Spleen (tissue), 13 donors: ENCODE measurements at places on chromosomes 2 and 18.

DNA sequence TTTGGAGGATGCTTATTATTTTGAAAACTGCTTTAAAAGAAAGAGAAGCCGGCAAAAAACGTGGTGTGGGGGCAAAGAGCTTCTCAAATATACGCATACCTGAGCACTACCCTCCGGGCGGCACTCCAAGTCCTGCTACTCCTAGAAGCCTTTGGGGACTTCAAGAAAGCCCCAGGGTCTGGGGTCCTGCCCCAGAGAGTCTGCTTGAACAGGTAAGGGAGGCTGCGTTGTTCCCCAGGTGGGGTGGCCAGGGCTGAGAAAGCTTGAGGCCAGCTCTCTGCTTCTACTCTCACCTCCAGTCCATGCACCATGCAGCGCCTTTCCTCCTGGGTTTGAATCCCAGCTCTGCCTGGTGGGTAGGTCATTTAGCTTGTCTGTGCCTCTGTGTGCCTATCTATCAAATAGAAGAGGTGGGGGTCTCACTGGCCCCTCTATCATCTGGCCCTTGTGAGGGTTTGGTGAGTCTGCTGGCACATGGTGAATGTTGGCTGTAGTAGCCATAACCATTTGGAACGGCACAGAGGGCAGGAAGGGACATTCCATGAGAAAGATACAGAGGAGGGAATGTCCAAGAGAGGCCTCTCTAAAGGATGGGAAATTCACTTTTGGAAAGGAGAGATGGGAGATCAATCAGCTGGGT lies 19.5 kb downstream of the MALL start:
- H3K27ac ChIP-seq: no peak overlapping the region
- H3K4me3 ChIP-seq: no peak overlapping the region
- H3K4me1 ChIP-seq: peaks cover 13% of the 10 kb centered on the region
- DNase-seq: no peak
- no peaks in the 10 kb centered on the region for H3K36me3 ChIP-seq

- H3K4me3 ChIP-seq: no peak overlapping the region
- no peak for DNase-seq
- H3K27ac ChIP-seq: no peak overlapping the region
Measured at GRCh38 chr2:100350661-100351185, 28.4 kb upstream of the LONRF2 start.

GRCh38 chr2:101230541-101231001 lies 22.1 kb upstream of the CNOT11 start:
- no peaks in the 10 kb centered on the region for H3K36me3 ChIP-seq
- no peaks in the 10 kb centered on the region for H3K27me3 ChIP-seq
- no peaks in the 10 kb centered on the region for H3K4me1 ChIP-seq
- H3K27ac ChIP-seq: no peak overlapping the region
- H3K4me3 ChIP-seq: no peak overlapping the region

GRCh38 chr2:220072669-220073220 lies 445.3 kb downstream of the SLC4A3 start:
- no peaks in the 10 kb centered on the region for H3K4me1 ChIP-seq
- H3K36me3 ChIP-seq: no peaks in the 10 kb centered on the region
- no peaks in the 10 kb centered on the region for H3K27me3 ChIP-seq

- no peaks in the 10 kb centered on the region for H3K27me3 ChIP-seq
- H3K4me3 ChIP-seq: no peak overlapping the region
- H3K4me1 ChIP-seq: peaks cover 16% of the 10 kb centered on the region
- no peak for DNase-seq
Measured at GRCh38 chr2:12001621-12002020, 255.2 kb downstream of the LPIN1 start.

GRCh38 chr18:59426855-59427254 lies 67.8 kb upstream of the LMAN1 start:
- H3K27me3 ChIP-seq: no peaks in the 10 kb centered on the region
- DNase-seq: no peak
- no peaks in the 10 kb centered on the region for H3K36me3 ChIP-seq
- no peak overlapping the region for H3K27ac ChIP-seq
- H3K4me3 ChIP-seq: no peak overlapping the region
- no peaks in the 10 kb centered on the region for H3K4me1 ChIP-seq

GRCh38 chr2:212998626-212999359 lies 152.6 kb downstream of the IKZF2 start:
- no peak for DNase-seq
- H3K4me3 ChIP-seq: no peak overlapping the region
- no peaks in the 10 kb centered on the region for H3K27me3 ChIP-seq
- no peaks in the 10 kb centered on the region for H3K36me3 ChIP-seq

GRCh38 chr2:219297766-219298456 lies 11.3 kb downstream of the PTPRN start:
- peak; percentile 74 for DNase-seq
- no peak overlapping the region for H3K27ac ChIP-seq
- no peaks in the 10 kb centered on the region for H3K36me3 ChIP-seq
- peaks cover 4% of the 10 kb centered on the region for H3K4me1 ChIP-seq

- no peaks in the 10 kb centered on the region for H3K4me1 ChIP-seq
- H3K27me3 ChIP-seq: no peaks in the 10 kb centered on the region
- no peak overlapping the region for H3K27ac ChIP-seq
- no peak overlapping the region for H3K4me3 ChIP-seq
- no peaks in the 10 kb centered on the region for H3K36me3 ChIP-seq
- DNase-seq: no peak
Measured at GRCh38 chr2:217014328-217015105, 154.7 kb upstream of the TNP1 start.

DNA sequence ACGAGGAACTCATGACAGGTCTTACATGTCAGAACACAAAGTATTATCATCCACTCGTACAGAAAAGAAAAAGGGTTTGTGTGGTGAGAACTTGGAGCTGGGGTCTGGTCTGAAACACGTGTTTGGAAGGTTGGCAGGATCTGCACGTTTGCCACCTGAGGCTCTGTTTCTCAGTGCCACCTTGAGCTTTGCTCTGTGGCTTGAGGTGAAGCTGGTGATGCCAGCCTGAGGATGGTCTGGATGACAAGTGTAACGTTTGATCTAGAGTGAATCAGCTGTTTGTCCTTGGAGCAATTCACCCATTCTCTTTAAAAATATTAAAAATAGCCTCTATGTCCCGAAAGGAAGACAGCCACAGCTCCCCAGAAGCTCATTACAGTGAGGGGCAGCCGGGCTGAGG lies 45.4 kb upstream of the KLF11 start:
- no peaks in the 10 kb centered on the region for H3K36me3 ChIP-seq
- H3K4me3 ChIP-seq: no peak overlapping the region
- no peak for DNase-seq

GRCh38 chr2:191866675-191867506 lies 20.0 kb upstream of the CAVIN2 start:
- peak overlapping the region; percentile 66 for H3K27ac ChIP-seq
- H3K27me3 ChIP-seq: no peaks in the 10 kb centered on the region
- DNase-seq: no peak

- no peaks in the 10 kb centered on the region for H3K36me3 ChIP-seq
- DNase-seq: no peak
- no peak overlapping the region for H3K4me3 ChIP-seq
- H3K27me3 ChIP-seq: no peaks in the 10 kb centered on the region
- H3K27ac ChIP-seq: no peak overlapping the region
Measured at GRCh38 chr2:156309917-156310316, 22.6 kb downstream of the NR4A2 start.

DNA sequence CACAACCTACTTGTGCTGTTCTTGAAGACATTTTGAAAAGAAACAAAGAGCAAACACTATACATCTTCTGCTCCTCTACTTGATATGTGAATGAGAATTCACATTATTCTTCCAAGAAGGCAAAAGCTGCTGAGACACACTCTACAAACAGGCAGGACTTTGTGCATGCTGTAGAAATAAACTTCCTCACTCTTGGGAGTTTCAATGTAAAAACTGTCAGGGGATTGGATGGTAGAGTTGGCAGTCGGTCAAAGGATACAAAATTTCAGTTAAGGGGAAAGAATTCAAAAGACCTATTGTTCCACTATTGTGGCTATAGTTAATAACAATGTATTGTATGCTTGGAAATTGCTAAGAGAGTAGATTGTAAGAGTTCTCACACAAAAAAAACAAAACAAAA lies 196.3 kb downstream of the MC4R start:
- H3K27me3 ChIP-seq: no peaks in the 10 kb centered on the region
- H3K4me1 ChIP-seq: no peaks in the 10 kb centered on the region
- H3K27ac ChIP-seq: no peak overlapping the region
- no peaks in the 10 kb centered on the region for H3K36me3 ChIP-seq

DNA sequence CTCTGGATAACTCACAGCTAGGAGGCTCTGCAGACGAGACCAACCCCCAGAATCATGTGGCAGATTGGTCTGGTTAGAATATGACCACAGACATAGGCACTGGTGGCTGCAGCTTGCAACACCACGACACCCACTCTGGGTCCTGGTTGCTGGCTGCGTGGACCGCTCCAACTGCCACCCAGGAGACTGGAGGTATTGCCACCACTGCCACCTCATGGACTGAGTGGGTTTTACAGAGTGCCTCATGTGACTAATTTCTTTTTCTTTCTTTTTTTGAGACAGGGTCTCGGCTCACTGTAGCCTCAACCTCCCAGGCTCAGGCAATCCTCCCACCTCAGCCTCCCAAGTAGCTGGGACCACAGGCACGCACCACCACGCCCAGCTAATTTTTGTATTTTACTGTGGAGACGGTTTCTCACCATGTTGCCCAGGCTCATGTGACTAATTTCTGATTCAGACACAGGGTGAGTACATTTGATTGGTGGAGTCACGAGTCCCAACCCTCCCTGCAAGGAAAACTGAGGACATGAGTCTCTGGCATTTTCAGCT lies 29.9 kb upstream of the NT5DC4 start:
- no peaks in the 10 kb centered on the region for H3K27me3 ChIP-seq
- H3K4me3 ChIP-seq: no peak overlapping the region
- H3K27ac ChIP-seq: peak overlapping the region; percentile 59
- H3K4me1 ChIP-seq: peaks cover 36% of the 10 kb centered on the region

GRCh38 chr18:69216321-69216720 lies 184.4 kb upstream of the DOK6 start:
- DNase-seq: no peak
- no peak overlapping the region for H3K4me3 ChIP-seq
- no peaks in the 10 kb centered on the region for H3K4me1 ChIP-seq
- H3K27me3 ChIP-seq: no peaks in the 10 kb centered on the region
- no peaks in the 10 kb centered on the region for H3K36me3 ChIP-seq

DNA sequence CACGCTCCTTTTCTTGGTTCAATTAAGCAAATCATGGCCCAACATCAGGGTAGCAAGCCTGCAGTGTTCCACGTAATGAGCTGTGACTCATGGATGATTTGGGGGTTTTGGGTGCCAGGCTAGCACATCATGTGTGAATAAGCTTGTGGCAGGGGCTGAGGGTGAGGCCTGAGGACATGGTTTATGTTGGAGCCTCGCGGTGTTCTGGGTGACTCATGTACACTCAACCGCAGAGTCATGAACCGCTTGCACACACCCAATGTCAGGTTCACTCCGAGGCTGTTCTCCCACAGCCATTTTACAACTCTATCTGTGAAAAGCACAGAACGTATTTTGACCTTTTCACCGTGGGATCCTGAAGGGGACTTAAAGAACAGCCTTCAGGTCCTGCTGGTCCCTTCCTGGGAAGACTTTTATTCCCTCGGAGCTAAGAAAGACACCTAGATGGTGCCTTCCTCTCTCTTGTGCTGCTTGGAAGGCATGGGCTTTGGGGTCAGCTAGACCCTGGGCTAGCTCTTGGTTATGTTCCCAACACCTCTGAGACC lies 139.9 kb upstream of the ZEB2 start:
- DNase-seq: no peak
- peak overlapping the region; percentile 83 for H3K27ac ChIP-seq
- no peaks in the 10 kb centered on the region for H3K36me3 ChIP-seq
- no peak overlapping the region for H3K4me3 ChIP-seq
- no peaks in the 10 kb centered on the region for H3K27me3 ChIP-seq
- peaks cover 33% of the 10 kb centered on the region for H3K4me1 ChIP-seq

GRCh38 chr2:127153691-127154158 lies 46.8 kb upstream of the BIN1 start:
- no peak overlapping the region for H3K4me3 ChIP-seq
- H3K36me3 ChIP-seq: no peaks in the 10 kb centered on the region
- H3K27ac ChIP-seq: no peak overlapping the region
- DNase-seq: no peak
- H3K4me1 ChIP-seq: no peaks in the 10 kb centered on the region

DNA sequence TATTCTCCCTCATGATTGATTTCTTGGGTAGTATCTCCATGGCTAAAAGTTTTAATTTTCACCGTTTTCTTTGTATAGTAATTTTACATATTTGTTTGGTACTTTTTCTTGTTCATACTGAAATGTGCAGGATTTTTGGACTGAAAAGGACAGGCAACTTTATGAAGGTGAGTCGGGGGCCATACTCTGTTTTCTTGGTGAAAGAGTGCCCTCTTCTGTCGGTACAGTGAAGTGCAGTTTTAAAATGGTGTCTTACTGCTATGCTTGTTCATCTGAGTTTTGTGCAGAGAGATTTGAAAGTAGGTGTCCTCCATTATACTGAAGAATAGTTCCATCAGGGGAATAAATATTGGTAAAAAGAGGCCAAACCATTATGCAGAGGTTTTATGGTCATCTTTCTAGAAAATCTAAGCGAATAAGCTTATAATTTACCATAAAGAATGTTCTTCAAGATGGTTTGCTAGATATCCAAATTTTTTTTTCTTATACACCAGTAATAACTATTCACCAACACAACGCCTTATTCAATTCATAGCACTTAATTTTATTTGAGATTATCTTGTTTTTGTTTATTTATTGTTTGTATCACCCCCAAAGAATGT lies 8.7 kb upstream of the SERPINB13 start:
- no peak for DNase-seq
- no peaks in the 10 kb centered on the region for H3K4me1 ChIP-seq
- no peak overlapping the region for H3K27ac ChIP-seq

DNA sequence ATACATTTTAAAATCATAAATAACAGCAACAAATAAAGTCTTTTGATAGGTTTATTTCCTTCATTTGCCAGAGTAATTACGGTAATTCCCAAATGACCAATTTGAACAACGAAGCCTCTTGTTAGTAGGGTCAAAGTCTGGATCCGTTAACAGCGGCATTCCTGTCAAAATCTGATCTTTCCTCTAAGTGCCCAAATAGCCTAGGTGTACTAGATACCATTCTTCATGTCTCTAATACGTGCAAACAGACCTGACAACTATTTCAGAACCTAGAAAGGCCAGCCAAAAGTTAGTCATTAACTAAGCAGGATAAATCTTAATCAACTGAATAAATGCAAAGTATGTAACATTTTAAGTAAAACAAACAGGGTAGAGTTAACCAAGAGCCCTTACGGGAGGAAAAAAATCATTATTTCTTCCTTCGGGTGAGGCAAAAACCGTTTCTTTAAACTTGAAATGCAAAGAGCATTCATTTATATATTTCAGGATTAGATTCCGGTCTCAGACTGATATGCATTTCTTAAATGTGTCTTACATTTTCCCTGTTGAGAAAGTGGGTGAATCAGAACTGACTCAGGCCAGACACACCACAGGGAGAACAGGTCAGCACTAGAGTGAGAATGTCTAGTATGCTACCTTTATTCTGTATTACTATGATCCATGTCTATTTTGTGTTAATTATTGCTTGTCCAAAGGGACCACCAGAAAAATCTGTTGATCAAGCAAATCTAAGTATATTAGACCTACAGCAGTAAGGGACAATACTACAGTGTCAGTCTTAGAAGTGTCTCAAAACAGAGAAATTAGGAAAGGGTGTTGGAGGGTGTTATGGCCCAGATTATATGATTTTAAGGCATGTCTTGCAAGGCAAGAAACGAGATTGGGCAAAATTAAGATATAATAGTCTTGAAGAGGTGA lies 141.5 kb upstream of the NDUFV2 start:
- no peak overlapping the region for H3K27ac ChIP-seq
- H3K27me3 ChIP-seq: no peaks in the 10 kb centered on the region
- H3K4me3 ChIP-seq: no peak overlapping the region
- H3K4me1 ChIP-seq: no peaks in the 10 kb centered on the region
